Stimulated activated CD8-positive, alpha-beta memory T cell treated with anti-CD3 and anti-CD28 coated beads, Interleukin-7, amount 100 ng/mL, for 1 hour (primary cell): ENCODE measurements at places on chromosomes 3 and 15.

GRCh38 chr3:194423317-194423716 lies 24.3 kb upstream of the GP5 start:
- no peak for DNase-seq

DNA sequence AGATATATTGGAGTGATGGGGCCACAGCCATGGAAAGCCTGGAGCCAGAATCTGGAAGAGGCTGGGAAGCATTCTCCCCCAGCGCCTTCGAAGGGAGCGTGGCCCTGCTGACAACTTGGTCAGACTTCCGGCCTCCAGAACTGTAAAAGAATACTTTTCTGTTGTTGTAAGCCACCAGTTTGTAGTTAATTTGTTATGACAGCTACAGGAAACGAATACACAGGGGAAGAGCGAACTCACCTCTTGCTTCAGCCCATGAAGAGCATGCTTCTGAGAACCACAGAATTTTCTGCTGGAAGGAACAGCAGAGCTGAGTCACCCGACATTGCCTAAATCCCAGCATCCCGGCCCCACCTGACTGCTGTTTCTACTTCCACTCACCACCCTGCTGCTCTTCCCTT lies 501.7 kb downstream of the SHQ1 start:
- no peak for DNase-seq

- no peak for DNase-seq
Measured at GRCh38 chr3:52088445-52089367, 32.3 kb upstream of the DUSP7 start.

DNA sequence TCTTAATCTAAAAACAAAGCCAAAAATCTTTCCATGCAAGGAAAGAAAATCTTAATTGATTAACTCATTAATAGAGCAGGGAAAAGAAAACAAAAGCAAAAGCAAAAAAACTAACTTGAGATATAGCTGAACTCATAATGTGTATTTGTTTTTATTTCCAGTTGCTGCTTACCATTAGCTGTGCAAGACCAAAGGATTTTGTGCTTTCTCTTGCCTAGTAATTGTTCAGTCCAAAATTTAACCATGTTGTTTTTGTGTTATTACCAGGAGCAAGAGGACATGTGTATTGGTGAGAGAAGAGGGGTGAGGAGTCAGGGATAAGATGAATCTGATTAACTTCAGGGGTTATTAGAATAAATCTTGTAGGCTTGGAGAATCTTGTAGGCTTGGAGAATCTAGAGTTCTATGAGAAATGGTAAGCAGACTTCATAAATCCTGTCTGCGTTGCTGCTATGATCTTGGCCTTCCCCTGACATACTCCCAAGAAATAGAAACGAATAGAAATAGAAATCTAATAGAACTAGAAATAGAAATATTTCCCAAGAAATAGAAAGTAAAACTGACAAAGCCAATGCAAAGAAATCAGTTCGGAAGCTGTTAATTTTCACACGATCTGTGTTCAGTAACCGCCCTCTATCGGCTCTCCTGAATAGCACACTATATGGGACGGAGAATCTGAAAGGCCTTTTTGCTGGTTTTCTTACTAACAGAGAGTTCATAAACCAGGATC lies 72.6 kb upstream of the TNFSF10 start:
- no peak for DNase-seq

- DNase-seq = no peak
Measured at GRCh38 chr15:40536501-40536900, 28.3 kb downstream of the CCDC32 start.

DNA sequence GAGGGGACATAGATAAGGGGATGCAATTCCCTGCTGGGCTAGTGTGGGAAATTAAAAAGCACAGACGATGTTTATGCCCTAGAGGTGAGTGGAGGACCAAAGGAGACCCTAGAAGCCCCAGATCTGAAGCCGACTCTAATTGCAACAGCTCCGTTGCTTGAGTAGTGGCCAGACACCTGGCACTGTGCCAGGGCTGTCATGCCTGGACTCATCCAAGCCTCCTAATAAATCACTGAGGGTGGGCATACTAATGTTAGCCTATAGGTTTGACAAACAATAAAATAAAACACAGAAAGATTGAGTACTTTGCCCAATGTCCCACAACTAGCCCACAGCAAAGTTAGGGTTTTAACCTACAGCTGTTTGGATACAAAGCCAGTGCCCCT lies 25.4 kb upstream of the MRPS22 start:
- no peak for DNase-seq

DNA sequence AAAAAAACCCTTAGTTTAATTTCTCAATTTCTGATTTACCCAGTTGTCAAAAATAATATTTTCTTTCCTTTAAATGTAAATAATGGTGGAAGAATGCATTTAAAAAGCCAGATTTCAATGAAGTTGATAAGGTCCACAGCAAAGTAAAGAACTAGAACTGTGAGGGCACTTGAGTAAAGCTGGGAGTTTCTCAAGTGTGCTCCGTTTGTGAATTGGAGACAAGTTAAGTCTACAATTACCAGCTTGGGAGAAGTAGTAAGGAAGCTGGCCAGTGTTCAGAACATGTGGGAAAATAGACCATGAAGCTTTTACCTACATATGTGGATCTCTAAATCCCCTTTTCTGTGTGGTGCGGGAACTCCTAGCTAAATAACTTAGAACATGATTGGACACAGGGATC lies 239.4 kb downstream of the OXSM start:
- DNase-seq = no peak

DNA sequence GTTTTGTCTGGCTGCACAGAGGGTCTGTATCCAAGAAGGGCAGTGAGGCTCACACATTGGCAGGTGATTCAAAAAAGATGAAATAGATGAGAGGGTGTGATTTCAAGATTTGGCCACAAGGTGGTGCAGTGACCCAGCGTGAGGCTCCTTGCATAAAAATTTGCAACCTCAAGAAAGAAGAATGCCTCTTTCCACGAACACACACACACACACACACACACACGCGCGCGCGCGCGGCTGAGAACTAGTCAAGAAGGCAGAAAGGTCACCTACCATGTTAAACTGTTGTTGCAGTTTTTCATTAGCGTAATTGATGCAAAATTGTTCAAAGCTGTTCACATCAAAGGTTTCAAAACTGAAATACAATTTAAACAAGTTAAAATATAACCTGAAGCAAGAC lies 39.2 kb downstream of the MYO5C start:
- DNase-seq = peak; percentile 51

- DNase-seq = no peak
Measured at GRCh38 chr3:58307639-58308215, 1.4 kb downstream of the HTD2 start.

- DNase-seq = no peak
Measured at GRCh38 chr15:61253186-61253585, 24.1 kb upstream of the RORA start.

DNA sequence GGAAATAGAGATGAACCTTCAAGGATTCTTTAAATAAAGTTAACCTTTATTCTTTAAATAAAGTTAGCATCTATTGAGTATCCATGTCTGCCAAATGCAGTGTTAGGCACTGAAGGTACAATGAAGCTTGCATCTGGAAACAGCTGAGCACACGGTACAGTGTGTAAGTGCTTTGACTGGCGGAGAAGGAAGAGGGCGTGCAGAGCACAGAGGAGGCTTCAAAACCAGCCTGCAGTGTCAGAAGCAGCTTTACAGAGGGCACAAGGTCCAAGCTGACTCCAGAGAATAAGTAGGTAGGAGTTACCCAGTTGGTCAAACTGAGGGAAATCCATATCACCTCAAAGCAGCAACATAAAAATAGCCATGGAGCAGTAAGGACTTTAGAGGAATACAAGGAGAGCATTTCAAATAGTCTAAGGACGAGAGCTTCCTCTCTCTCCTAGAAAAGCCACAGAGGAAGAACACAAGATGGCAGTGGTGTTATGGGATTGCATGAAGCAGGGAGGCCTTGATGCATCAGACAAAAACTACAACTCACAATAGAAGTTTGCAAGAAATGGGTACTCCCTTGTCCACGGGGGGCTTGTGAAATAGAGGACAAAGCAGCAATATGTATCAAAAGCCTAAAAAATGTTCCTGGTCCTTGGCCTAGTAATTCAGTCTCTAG lies 60.3 kb upstream of the PPP2R3A start:
- no peak for DNase-seq

DNA sequence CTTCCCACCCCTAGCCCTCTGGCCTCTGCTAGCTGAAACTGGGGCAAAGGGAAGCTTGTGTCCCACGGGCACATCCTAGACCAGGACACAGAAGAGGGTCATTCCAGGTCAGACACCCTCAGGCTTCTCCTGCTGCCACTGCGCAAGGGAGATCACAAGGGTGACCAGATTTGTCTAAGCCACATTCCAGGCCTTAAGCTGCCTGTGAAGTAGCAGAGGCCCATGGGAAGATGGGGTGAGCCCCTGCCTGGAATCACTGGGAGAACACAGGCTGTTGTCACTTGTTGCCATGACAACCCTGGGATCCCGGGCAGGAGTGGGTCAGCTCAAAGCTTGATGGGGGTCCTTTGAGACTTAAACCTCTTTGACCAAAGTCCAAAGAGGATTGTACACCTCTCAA lies 10.8 kb downstream of the STRA6 start:
- DNase-seq = no peak

DNA sequence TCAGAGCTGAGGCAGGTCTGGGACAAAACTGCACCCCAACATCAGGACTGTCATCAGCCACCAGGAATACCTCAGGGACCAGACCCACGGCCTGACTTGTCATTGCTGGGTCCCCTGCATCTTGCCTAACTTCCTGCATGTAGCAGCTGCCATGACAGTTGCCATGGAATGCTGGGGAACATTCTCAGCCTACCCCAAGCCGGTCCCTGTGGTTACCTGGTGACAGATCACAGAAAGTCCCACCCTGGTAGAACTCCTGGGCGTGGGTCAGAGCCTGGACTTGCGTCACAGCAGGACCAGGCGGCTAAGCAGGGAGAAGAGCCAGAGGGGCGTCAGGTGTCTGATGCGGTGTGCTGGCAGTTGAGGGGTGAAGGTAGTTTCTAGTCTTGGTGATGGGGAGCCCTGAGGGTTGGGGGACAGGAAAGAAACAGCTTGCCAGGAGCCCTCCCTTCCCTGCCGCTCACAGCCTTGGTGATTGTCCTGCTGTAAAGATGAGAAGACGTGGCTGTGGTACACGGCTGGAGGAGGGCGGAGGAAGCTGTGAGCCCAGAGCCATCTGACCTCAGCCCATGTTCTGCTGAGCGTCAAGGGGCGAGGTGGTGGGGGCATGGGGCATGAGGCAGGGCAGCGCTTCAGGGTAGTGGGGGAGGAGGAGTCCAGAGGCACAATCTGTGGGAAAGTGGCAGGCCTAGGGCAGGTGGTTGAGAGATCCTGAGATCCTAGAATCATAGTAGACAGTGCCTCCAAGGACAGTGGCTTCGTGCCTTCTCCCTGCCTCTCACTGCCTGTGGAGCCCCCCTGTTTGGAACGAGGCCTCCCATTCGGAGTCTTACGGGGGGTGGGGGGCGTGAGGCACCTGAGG lies 5.4 kb downstream of the H1-8 start:
- DNase-seq = no peak

GRCh38 chr15:72365844-72366243 lies 10.0 kb downstream of the HEXA start:
- no peak for DNase-seq

- DNase-seq = no peak
Measured at GRCh38 chr3:133488785-133489367, 84.6 kb upstream of the CDV3 start.
